KG1 (cell line): ENCODE measurements at places on chromosomes 11 and 22.

GRCh38 chr11:95364324-95365295, 133.6 kb upstream of the SESN3 start:
- DNase-seq = no peak

GRCh38 chr22:31275576-31275975, 16.7 kb downstream of the PIK3IP1 start:
- DNase-seq = no peak

- no peak for DNase-seq
Observed at GRCh38 chr11:29268733-29269132, 748.1 kb downstream of the KCNA4 start.

DNA sequence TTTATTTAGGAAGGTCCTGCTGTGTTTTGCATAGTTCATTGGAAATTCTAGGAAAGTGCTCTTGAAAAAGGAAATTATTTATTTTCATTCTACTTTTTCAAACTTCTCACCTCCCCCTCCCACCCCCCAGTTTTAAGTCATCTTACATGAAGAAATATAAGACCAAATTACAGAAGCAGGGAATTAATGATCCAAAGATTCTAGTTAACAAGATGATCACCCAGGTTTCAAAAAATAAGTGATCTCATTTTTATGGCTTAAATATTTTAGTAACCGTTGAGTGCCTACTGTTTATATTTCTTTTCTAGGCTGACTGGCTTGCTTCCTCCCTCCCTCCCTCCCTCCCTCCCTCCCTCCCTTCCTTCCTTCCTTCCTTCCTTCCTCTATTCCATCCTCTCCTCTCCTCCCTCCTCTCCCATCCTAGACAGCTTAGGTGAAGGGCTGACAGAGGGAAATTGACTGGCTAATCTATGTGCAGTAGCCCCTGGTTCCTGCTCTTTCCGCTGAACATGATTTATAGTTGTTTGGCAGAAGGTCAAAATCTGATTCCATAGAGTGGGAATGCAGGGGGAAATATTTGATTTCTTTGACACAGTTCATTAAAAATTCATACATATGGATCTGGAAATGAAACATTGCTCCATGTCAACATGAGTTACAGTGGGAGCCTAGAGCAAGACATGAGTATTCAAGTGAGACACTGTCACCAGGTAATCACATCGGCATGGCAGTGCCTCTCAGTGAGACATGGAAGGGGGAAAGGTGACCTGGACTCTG, 123.4 kb downstream of the COMMD9 start:
- DNase-seq = no peak

DNA sequence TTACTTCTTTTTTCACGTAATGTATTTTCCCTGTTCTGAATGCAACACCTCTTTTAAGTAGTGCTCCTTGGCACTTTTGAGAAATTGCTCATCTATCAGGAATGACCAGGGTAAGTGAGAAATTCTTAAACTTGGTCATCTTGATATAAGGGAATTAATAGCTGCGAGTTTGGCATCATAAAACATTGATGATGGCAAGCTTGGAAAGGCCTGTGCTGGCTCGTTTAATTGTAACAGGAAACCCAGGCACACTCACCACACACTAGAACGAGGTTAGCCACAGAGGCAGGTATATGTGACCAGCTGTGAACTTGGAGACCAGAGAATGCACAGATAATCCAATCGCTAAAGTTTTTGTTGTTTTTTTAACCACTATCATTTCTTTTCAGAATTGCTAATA, 24.3 kb downstream of the FAM118A start:
- DNase-seq = no peak

GRCh38 chr22:17878186-17878694, 104.0 kb upstream of the BID start:
- no peak for DNase-seq

- no peak for DNase-seq
Observed at GRCh38 chr11:20213790-20214189, 53.5 kb upstream of the DBX1 start.

GRCh38 chr11:100354736-100355135, 332.4 kb upstream of the ARHGAP42 start:
- DNase-seq = no peak

DNA sequence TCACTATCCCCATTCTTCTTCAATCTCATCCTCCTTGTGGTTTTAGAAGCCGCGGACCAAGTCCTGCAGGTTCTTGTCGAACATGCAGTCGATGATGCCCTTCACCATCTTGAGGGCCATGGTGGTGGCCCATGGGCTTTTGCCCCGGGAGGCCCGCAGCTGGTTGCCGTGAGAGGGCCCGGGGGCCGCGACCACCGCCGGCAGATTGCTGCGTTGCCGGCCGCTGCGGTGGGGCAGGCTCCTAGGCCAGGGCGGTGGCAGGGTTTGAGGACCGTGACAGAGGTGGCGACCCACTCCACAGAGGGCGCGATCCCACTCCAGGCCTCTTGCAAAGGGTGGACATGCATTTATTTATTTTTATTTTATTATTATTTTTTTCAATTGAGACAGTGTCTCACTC, 67.0 kb downstream of the APOL5 start:
- DNase-seq = no peak

DNA sequence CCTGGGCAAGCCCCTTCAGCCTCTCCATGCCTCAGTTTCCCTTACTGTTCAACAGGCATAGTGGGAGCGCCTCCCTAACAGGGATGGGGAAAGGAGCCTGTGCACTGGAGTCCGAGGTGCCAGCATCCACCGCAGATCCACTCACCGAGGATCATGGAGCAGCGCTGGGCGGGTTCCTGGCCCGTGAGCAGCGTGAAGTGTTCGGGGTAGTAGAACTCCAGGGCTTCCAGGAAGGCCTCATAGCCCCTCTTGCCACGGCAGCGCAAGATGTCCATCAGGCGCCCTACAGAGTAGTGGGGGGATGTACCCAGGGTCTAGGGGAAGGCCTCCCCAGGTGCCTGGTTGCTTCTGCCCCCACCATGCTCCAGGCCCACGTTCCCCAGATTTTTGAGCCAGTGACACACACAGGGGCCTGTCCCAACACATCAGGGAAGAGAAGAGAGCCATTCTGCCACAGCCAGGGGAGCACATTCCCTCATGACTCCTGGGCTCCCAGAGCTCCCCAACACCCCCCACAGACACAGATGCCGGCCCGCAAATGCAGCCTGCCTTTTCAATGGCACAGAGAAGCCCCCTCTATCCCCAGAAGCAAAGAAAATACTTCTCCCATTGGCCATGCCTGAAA, 1.3 kb downstream of the CARD10 start:
- no peak for DNase-seq

DNA sequence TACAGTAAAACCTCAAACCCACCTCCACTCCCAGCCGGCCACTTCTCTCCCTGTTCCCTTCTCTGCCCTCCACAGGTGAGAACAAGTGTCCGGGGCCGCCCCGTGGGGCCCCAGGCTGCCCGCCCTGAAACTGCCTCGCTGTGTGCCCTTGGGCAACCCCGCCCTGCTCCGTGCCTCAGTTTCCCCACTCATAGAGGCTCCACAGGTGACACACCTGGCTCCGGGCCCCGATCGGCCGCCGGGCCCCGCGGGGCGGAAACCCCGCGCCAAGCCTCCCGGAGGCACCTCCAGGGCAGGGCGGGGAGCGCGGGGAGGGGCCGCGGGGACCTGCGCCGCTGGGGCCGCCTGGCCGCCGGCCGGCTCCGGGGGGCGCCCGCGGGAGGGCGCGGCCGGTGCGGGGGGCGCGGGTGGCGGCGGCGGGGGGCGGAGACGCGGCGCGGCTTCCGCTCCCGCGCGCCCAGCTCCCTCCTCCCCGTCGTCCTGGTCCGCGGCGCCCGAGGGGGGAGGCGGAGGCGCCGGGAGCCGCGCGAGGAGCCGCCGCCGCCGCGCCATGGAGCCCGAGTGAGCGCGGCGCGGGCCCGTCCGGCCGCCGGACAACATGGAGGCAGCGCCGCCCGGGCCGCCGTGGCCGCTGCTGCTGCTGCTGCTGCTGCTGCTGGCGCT, at the start of gene LRP5:
TSS of gene LRP5 (plus strand) at position 475 of the 663 bp plus-strand sequence. CDS start at position 599, 124 bp downstream.
- no peak for DNase-seq

DNA sequence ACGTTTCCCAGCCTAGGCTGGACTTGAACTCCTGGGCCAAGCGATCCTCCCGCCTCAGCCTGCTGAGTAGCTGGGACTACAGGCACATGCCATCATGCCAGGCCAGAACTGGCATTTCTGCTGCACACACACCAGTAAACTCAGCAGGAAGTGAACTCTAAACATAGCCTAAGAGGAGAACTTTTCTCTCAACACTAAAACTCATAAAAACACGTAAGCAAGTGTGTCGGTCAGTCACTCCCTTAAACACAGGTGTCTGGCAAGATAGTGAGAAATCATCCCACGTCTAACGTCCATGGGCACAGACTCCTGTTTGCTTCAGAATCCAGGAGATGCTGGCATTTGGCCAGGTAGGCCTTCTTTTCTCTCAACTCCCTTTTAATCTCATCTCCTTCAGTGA, 104.8 kb downstream of the RPL27A start:
- no peak for DNase-seq

DNA sequence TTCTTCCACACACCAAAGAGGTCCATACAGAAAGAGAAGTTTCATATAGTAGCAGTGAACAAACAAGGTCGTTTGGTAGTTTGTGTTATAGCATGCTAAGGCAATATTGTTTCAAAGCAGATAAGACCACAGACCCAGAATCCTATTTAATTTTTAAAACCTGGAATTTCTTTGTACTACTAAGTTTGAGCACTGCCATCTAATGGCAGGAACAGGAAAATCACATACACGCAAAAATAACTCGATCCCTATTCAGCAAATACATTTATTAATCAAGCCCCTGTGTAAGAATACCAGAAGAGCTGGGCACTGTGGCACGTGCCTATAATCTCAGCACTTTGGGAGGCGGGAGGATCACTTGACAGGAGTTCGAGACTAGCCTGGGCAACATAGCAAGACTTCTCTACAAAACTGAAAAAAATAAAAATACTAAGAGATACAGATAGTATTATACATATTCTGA, 2.9 kb upstream of the BTBD10 start:
- no peak for DNase-seq

DNA sequence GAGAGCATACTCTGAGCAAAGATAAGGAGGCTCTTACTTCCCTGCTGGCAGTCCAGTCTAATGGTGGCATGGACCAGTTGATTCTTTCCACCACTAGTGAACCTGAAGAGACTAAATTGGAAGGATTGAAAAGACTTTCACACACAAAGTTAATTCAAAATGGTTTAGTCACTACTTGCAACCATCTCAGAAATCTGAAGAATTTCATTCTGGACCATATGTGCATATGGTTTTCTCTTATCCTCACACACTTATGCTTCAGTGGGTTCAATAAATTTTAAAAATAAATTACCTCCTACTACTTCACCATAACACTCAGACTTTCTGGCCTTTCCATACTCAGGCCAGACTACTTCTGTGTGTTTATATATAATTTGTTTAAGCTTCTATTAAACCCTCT, 44.7 kb downstream of the CADM1 start:
- no peak for DNase-seq

DNA sequence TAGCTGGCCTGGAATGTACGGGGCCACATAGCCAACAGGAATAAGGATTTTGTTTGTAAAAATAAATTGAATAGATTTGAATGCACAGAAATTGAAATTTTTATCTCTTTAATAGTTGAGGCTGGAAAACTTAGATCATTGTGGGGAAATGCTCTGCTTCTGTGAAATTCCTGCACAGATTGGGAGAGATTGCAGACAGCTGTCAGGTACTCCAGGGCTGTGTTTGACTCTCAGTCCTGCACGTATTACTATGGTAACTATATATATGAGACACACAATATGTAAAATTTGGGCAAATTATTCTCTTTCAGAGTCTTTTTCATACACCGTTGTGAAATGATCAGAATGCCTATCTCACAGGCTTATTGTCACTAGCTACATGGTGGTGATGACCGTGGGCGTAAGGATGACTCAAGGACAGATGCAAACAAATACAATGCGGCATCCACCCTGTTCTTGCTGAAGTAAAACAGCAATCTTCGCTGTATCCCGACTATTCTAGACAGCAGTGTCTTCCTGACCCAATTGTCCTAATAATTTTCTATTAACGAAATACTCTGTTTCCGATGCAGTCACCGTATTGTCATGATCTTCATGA, 79.4 kb downstream of the ZC3H12C start:
- no peak for DNase-seq

DNA sequence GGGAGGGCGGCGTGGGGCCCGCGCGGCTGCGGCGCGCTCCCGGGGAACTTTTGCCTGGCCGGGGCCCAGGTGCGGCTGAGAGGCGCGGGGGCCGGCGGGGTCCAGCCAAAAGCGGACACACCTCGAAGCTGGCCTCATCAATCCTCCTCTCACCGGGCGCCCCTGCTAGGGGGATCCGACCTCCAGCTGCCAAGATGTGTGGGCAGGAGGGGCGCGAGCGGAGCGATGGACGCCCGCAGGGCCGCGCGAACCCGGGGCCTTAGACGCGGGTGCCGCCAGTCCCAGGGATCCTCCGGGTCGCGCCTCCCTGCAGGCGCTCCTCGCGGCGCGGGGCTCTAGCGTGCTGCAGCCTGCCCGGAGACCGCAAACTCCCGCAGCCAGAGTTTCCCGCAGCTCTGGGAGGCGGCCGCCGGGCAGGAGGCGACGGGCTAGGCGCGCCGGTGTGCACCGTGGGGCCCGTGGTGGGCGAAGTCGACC, 785 bp downstream of the IGSF9B start:
- no peak for DNase-seq
